HCT116 (cell line): ENCODE measurements at places on chromosomes 2 and 18. TPM values are rescaled to one million over a fixed set of nuclear protein-coding genes. Genes with fewer than 3 reads are reported as not detected.
A peak's percentile ranks its signal among the peaks of the same experiment; 100 is the strongest.

DNA sequence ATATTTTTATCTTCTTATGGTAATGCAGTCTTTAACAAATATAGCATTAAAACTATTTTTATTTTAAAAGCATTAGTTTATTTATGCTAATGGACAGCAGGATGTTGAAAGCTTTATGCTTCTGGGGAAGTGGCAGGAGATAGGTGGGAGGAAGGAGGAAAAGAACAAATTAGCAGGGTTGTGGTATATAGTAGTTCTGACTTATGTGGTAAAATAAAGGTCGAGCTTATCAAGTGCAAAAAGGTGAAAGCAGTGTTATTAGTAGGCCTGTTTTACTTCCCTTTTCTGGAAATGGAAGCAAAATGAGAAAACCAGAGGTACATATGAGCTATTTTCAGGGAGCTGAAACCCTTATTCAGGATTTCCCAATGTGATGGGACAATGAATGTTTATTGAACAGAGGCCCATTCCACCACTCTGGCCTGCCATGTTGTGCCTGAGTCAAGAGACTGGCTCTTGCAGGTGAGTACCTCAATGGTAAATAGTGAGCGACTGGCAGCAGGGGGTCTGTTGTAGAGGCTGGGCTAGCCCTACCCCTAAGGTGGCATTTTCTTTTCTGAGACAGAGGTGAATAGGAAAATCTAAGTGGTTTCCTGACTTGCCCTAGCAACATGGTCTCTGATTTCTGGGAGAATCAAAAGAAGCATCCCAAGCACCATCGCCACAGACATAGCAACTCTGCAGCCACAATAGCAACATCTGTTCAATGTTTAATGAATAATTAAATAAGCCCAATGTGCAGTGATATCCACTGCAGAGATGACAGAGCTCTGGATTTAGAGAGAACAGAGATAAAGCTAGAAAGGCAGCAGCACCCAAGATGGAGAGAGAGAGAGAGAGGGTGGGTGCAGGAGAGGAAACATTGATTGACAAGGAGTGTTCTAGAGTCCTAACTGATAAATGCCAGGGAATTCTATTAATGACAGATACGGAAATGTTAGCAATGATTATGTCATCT is 119.7 kb downstream of the UPP2 start:
- no peak for DNase-seq

- DNase-seq: no peak
Measured at GRCh38 chr2:158393886-158394285, 62.7 kb downstream of the CCDC148 start.

DNA sequence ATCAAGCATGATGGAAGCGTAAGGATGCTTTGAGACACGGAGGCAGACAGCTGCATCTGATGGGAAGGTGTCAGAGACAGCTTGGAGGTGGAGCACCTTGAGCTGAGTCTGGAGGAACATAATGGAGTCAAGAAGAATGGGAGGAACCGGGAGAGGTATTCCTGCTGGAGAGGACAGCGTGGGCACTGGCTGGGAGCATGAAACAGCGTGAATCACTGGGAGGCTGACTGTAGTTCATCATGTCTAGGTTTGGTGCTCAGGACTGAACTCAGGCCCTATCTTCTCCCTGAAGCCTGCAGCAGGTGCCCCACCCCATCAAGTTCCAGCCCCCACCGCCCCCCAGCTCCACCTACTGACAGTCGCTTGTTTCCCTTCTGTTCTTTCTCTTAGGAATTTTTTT is 98.6 kb downstream of the TMEM17 start:
- no peak for DNase-seq

Gene POLR1A
- 46.6 TPM for total RNA-seq

DNA sequence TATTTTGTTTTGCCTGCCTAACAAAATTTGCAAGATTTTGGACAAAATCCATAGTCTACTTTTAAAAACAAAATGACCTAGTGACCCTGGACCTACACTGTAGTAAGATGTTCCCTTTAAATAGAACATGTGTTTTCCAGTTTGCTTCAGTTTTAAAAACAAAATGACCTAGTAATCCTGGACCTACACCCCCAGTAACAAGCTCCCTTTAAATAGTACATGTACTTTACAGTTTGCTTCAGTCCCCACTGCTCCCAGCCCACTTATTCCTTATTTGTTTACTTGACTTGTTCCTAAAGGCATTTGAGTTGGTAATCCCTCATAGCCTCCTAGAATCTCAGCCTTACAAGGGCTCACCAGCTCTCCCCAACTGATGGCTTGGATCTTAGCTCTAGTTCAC is 34.5 kb upstream of the HTR2B start:
- DNase-seq: no peak

GRCh38 chr2:188466761-188467160 is 175.1 kb downstream of the GULP1 start:
- no peak for DNase-seq

DNA sequence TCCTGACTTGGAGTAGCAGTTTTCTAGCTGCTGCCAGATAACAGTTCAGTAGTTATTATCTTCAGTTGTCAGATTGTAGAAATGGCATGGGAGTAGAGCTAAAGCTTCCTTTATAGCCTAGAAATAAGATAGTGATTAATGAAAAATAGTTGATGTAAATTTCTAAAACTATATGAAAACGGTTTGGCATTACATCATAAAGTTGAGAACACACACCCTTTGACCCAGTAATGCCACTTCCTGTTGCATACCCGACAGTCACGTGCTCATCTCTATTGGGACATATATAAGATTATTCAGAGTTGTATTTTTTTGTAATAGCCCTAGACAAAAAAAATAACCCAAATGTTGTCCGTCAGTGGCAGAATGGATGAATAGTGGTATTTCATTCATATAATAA is 39.4 kb upstream of the ASB1 start:
- no peak for DNase-seq

- no peak for DNase-seq
Measured at GRCh38 chr18:50172367-50172766, 22.6 kb downstream of the MYO5B start.

Gene AP1S3
- total RNA-seq: 185 TPM

Gene PRSS56
- not detected for total RNA-seq

DNA sequence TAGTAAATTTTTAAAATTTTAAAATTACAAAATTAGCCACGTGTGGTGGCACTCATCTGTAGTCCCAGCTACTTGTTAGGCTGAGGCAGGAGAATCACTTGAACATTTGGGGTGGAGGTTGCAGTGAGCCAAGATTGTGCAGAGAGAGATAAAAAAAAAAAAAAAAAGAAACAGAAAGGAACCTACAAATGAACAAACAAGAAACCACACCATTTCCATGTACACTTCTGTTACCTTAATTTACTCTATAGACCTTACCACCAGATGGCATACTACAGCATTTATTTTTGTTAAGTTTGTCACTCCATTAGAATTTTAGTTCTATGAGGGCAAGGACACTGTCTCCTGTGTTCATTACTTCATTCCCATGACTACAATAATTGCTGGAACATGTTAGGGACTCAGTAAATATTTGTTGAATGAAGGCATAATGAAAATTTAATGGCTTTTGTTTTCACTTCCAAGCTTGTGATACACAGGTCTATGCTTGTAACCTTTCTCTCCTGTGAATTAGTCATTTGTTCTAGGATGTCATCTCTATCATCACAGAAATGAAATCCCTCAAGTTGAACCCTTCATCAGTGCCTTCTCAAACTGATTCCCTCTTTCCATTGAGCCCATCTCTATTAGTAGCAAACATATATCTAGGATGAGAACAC is 76.0 kb downstream of the ARHGAP15 start:
- DNase-seq: peak; percentile 6

Gene STAT4
- total RNA-seq: 2.0 TPM

GRCh38 chr2:239202836-239203235 is 198.0 kb downstream of the HDAC4 start:
- no peak for DNase-seq

GRCh38 chr2:73291461-73292315 is 1.7 kb downstream of the EGR4 start:
- no peak for DNase-seq

Gene CRACDL
- 1.1 TPM for total RNA-seq

DNA sequence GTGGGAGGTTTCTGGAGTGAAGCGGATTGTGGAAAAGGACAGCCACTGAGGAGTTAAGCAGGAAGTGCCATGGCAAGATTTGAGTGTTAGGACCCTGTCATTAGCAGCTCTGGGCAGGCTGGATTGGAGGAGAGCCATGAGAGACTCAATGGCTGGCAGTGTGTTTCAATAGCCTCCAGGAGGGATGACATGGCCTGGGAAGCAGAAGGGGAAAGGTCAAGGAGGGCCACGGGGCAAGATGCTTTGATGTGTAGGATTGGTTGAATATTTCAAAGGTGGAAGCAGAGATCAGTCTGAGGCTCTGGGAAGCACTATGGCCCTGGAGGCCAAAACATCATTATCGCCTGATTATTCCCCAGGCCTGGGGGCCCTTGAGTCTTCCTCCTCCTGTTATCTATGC is 229.0 kb upstream of the HS6ST1 start:
- no peak for DNase-seq

DNA sequence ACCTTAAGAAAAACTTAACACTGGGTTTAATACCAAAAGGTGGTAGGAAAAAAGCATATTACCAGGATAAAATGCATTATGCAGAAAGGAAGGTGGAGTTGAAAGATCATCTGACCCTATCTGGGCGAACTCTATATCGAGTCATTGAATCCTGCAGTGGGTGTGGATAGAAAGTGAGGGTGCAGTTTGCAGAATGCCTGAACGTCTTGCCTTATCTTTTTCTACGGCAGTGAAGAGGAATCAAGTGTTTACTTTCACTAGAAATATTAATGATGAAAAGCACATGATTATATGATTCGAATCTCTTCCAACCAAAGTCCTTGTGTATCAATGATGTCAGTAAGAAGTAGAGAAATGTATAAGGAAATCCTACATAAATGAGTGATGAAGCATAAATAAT is 4.3 kb upstream of the CAVIN2 start:
- no peak for DNase-seq

Gene SERPINB2
- total RNA-seq: not detected

Gene STARD6
- not detected for total RNA-seq

Gene CRYGC
- total RNA-seq: not detected

- DNase-seq: no peak
Measured at GRCh38 chr18:5995626-5996025, 100.3 kb upstream of the TMEM200C start.

DNA sequence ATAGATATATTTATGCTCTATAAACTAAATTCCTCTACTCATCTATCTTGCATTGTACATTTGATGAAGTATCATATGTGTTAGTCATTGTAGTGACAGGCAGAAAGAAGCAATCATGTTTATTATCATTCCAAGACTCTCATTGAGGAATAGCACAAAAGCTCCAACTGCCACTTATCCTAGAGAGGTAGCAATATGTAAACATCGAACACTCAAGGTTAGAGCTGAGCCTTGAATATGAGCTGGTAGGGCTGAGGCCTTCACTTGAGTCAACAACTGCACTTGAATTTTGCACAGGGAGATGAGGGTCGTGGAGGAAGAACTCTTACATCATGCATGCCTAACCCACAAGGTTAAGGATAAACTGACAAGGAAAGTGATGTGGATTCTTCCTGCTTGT is 900.9 kb downstream of the CPS1 start:
- no peak for DNase-seq
